ENCODE measurements at places on chromosomes 1 and 21. TPM values are rescaled to one million over a fixed set of nuclear protein-coding genes. Genes with fewer than 3 reads are reported as not detected.

DNA sequence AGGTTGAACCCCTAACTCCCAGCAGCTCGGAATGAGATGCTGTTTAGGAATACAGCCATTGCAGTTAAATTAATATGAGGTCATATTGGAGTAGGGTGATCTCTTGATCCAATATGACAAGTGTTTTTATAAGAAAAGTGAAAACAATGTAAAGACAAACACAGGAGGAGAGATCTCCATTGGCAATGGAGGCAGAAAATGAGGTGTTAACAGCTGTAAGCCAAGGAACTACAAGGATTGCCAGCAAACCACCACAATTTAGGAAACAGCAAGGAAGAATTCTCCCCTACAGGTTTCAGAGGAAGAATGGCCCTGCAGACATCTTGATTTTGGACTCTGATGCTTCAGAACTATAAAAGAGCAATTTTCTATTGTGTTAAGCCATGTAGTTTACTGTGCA is 774.3 kb downstream of the MRPL39 start:
- H3K27me3 ChIP-seq, result no peaks in the 10 kb centered on the region
- H3K27ac ChIP-seq, result no peak overlapping the region
- no peaks in the 10 kb centered on the region for H3K4me1 ChIP-seq

- no peak for DNase-seq
- H3K36me3 ChIP-seq, result no peaks in the 10 kb centered on the region
- H3K4me1 ChIP-seq, result no peaks in the 10 kb centered on the region
- H3K27ac ChIP-seq, result no peak overlapping the region
- H3K4me3 ChIP-seq, result no peak overlapping the region
Measured at GRCh38 chr21:42460391-42461184, 35.4 kb downstream of the RSPH1 start.

DNA sequence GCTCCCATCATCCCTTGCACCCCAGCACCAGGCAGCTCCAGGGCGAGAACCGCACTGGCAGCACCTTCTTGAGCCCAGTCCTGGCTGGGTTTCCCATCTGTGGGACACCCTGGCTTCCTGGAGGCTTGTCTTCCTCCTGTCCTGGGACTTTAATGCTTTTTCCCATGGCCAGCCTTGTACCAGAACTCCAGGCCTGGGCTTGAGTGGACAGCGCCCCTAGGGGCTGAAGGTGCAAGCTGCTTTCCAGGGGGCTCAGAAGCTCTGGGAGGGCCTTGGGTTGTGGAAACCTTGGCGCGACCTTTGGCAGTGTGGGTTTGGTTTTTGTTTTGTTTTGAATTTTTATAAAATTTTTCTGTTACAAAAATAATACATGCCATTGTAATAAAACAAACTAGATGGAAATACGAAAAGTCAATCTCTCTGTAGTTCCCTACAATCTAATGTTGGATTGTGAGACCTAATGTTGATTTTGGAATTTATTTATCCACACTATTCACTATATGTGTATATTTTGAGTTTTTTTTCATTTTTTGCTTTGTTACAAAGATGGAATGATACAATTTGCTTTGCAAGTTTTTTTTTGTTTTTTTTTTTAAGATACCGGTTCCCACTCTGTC is 33.8 kb upstream of the RPL11 start:
- H3K27ac ChIP-seq, result no peak overlapping the region
- H3K27me3 ChIP-seq, result no peaks in the 10 kb centered on the region
- H3K4me3 ChIP-seq, result no peak overlapping the region
- peaks cover 5% of the 10 kb centered on the region for H3K4me1 ChIP-seq
- no peaks in the 10 kb centered on the region for H3K36me3 ChIP-seq

- no peaks in the 10 kb centered on the region for H3K27me3 ChIP-seq
- H3K36me3 ChIP-seq, result peaks cover 69% of the 10 kb centered on the region
Measured at GRCh38 chr1:46581681-46582455, 22.2 kb downstream of the MKNK1 start.

DNA sequence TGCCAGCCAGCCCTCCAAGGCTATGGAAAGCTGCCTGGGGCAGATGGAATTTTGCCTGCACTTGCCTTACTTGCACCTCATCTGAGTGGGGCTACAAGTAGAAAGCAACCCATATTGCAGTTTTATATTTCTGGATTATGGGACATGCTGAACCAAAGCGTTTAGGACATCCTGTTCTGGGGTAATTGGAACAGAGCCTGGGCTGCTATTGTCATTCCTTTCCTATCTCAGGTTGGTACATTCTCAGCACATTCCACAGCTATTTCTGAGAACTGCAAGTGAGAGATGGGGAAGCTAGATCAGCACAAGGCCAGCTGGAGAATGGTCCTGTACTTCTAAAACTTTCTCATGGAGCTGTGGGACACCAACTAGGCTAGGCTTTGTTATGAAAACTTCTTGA is 713.8 kb downstream of the KCNT2 start:
- H3K36me3 ChIP-seq, result no peaks in the 10 kb centered on the region
- no peak overlapping the region for H3K4me3 ChIP-seq
- H3K27ac ChIP-seq, result no peak overlapping the region
- no peaks in the 10 kb centered on the region for H3K27me3 ChIP-seq
- H3K4me1 ChIP-seq, result no peaks in the 10 kb centered on the region
- no peak for DNase-seq

GRCh38 chr1:200373811-200374231 is 36.0 kb downstream of the ZNF281 start:
- no peaks in the 10 kb centered on the region for H3K36me3 ChIP-seq
- no peak overlapping the region for H3K27ac ChIP-seq
- H3K4me1 ChIP-seq, result peaks cover 8% of the 10 kb centered on the region
- no peak for DNase-seq

GRCh38 chr1:89590341-89591080 is 42.4 kb upstream of the LRRC8C start:
- no peaks in the 10 kb centered on the region for H3K36me3 ChIP-seq
- no peaks in the 10 kb centered on the region for H3K4me1 ChIP-seq
- no peak overlapping the region for H3K4me3 ChIP-seq
- no peaks in the 10 kb centered on the region for H3K27me3 ChIP-seq

GRCh38 chr21:36735201-36735515 is 36.2 kb downstream of the SIM2 start:
- H3K36me3 ChIP-seq, result no peaks in the 10 kb centered on the region
- no peak for DNase-seq
- no peaks in the 10 kb centered on the region for H3K27me3 ChIP-seq
- no peaks in the 10 kb centered on the region for H3K4me1 ChIP-seq

DNA sequence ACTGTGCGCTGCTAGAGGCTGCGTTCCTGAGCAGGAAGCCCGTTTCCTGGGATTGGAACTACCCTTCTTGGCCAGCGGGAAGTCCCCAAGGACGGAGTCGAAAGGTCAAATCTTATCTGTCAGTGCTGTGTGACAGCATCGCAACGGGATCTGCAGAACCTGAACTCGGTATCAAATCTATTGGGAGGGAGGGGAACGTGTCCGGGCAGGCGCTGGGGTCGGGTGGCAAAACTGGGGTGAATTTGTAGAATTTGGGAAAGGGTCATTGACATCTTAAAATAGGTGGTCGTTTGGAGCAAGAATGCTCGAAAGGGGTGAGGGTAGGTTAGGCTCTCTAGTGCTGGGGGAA is 725 bp upstream of the ARPC5 start:
- peak overlapping the region; percentile 96 for H3K27ac ChIP-seq
- peak overlapping the region; percentile 81 for H3K4me3 ChIP-seq
- no peaks in the 10 kb centered on the region for H3K27me3 ChIP-seq
- no peak for DNase-seq

- no peak for DNase-seq
- H3K27me3 ChIP-seq, result no peaks in the 10 kb centered on the region
- H3K27ac ChIP-seq, result no peak overlapping the region
Measured at GRCh38 chr1:39250460-39251240, 46.2 kb downstream of the MACF1 start.

- no peak overlapping the region for H3K27ac ChIP-seq
- H3K4me3 ChIP-seq, result no peak overlapping the region
- peaks cover 26% of the 10 kb centered on the region for H3K36me3 ChIP-seq
- no peaks in the 10 kb centered on the region for H3K27me3 ChIP-seq
- H3K4me1 ChIP-seq, result no peaks in the 10 kb centered on the region
Measured at GRCh38 chr1:66374561-66375111, 159.3 kb upstream of the SGIP1 start.

The ZBED6 gene
- 13.8 TPM for total RNA-seq

The PRRX1 gene
- total RNA-seq, result 52.3 TPM

The MAN1C1 gene
- total RNA-seq, result 13.1 TPM

The ZNF496 gene
- total RNA-seq, result 14.4 TPM

The KCNK2 gene
- total RNA-seq, result 0.28 TPM

The CREG1 gene
- 114 TPM for total RNA-seq

All from heart left ventricle (tissue), 16 donors.